ENCODE measurements at places on chromosomes 12 and 14.

- DNase-seq = no peak
These were observed 1.0 kb upstream of the SINHCAF start for GRCh38 chr12:31326736-31327659.

DNA sequence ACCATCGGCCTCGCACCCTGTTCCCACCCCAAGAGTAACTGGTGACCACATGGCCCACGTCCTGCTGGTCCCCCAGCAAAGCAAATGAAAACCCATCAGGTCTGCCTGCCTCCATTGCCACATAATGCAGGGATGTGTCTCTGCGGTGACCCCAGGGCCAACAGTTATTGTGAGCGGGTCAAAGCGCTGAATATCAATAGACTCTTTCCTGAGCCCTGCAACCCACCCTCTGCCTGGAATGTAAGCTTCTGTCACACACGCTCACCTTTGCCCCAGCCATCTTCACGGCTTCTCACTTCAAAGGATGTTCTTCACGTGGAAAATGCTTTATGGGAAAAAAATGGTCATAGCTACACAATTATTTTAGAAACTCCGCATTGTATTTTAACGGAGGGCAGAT lies 63.9 kb downstream of the FZD10 start:
- DNase-seq = no peak

- DNase-seq = no peak
These were observed at the start of gene PAH for GRCh38 chr12:102917026-102917787. Gene PAH, minus strand, starts transcription at chr12:102917244. Its CDS starts 114 bp downstream, at chr12:102917130.

GRCh38 chr14:52222901-52223300 lies 44.6 kb upstream of the PTGDR start:
- DNase-seq = no peak

DNA sequence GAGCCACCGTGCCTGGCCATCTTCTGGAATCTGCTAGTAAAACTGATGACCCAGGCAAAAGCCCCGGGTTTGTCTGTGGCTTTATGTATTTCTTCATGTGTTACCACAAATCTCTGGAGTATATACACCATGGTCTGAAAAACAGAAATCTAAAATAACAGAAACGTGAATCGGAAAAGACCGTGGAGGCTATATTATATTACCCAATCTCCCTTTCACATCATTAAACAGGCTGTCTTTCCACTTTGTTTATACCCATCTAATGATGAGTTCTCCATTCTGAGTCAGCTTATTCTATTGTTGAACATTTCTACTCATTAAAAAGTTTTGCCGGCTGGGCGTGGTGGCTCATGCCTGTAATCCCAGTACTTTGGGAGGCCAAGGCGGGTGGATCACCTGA lies 9.5 kb upstream of the AJUBA start:
- no peak for DNase-seq
